ENCODE measurements at places on chromosomes 11 and 22. TPM values are rescaled to one million over a fixed set of nuclear protein-coding genes. Genes with fewer than 3 reads are reported as not detected.
A peak's percentile ranks its signal among the peaks of the same experiment; 100 is the strongest.

BAIAP2L2 gene
- 0.29 TPM for total RNA-seq

TP53AIP1 gene
- not detected for total RNA-seq

KRTAP5-1 gene
- not detected for total RNA-seq

OR5AL1 gene
- total RNA-seq, result not detected

KDM4E gene
- not detected for total RNA-seq

BTG4 gene
- not detected for total RNA-seq

KRTAP5-7 gene
- 0.46 TPM for total RNA-seq

OR2D2 gene
- total RNA-seq, result not detected

COMT gene
- total RNA-seq, result 175 TPM

OR6Q1 gene
- not detected for total RNA-seq

MFNG gene
- total RNA-seq, result 53.5 TPM

SULT4A1 gene
- total RNA-seq, result not detected

- H3K27ac ChIP-seq, result no peak overlapping the region
- peaks cover 8% of the 10 kb centered on the region for H3K4me1 ChIP-seq
- no peaks in the 10 kb centered on the region for H3K27me3 ChIP-seq
Observed at GRCh38 chr22:40256516-40256915, 78.8 kb downstream of the TNRC6B start.

DNA sequence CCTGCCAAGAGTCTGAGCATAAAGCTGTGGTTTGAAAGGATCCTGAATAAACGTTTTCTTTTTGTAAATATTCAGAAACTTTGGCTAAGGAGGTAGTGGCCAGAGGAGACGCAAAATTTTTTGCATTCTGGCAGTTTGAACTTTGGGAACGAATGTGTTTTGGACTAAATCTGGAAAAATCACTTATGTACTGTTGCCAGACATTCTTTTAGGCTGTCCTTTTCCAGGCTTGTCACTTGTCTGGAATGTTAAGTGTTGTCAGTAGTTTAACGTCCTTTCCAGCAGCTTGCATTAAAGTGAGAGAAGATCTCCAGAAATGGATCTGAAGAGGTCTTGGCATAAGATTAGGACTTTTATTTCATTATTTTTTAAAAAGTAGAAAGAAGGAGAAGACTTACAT is 18.5 kb downstream of the SPECC1L start:
- H3K27ac ChIP-seq, result peak overlapping the region; percentile 61
- H3K4me1 ChIP-seq, result peaks cover 49% of the 10 kb centered on the region
- H3K36me3 ChIP-seq, result no peaks in the 10 kb centered on the region

- no peak overlapping the region for H3K4me3 ChIP-seq
- no peak for DNase-seq
- peaks cover 7% of the 10 kb centered on the region for H3K4me1 ChIP-seq
- no peaks in the 10 kb centered on the region for H3K27me3 ChIP-seq
- H3K36me3 ChIP-seq, result no peaks in the 10 kb centered on the region
Observed at GRCh38 chr11:73667891-73668290, 21.5 kb downstream of the PLEKHB1 start.

GRCh38 chr11:62242021-62242420 is at the start of gene SCGB1D2:
TSS of gene SCGB1D2 (plus strand) at chr11:62242239. CDS start at chr11:62242308, 69 bp downstream.
- H3K4me3 ChIP-seq, result no peak within 1 kb of the TSS
- H3K27me3 ChIP-seq, result peaks cover 16% of the 10 kb centered on the region
- H3K27ac ChIP-seq, result no peak within 1 kb of the TSS
- no peaks in the 10 kb centered on the region for H3K4me1 ChIP-seq
- no peak for DNase-seq
- no peaks in the 10 kb centered on the region for H3K36me3 ChIP-seq

GRCh38 chr11:118605116-118605867 is 2.1 kb upstream of the PHLDB1 start:
- no peak overlapping the region for H3K4me3 ChIP-seq
- peaks cover 22% of the 10 kb centered on the region for H3K4me1 ChIP-seq
- H3K27me3 ChIP-seq, result no peaks in the 10 kb centered on the region
- no peak for DNase-seq

DNA sequence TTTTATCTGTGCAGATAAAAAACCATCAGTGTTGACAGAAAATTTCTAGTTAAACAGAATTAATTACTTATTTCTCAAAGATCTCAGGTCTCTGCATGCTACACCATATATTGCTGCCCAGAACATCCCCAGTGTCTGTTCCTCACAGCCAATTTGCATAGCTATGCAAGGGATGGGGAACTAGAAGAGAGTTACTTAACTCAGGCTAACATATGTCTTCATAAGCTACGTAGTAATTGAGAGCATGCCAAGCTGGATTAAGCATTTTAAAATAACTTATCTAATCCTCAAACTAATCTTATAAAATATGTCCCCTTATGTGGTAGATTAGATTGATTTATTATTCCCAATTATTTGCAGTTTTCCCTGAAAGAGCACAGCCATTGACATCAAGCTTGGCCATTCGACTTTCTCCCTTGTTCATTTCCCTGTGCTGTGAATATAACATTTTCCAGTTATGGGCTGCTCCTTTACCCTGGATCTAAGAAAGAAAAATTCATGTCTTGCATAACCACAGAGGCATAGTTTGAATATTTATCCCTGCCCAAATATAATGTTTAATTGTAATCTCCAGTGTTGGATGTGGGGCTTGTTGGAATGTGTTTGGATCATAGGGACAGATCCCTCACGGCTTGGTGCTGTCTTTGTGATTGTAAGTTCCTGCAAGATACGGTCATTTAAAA is 69.1 kb downstream of the C11orf87 start:
- no peaks in the 10 kb centered on the region for H3K27me3 ChIP-seq
- H3K4me3 ChIP-seq, result no peak overlapping the region
- no peaks in the 10 kb centered on the region for H3K36me3 ChIP-seq
- no peak overlapping the region for H3K27ac ChIP-seq

GRCh38 chr22:46340676-46341075 is 5.2 kb downstream of the TRMU start:
- H3K4me3 ChIP-seq, result no peak overlapping the region
- H3K36me3 ChIP-seq, result peaks cover 78% of the 10 kb centered on the region
- H3K4me1 ChIP-seq, result peaks cover 13% of the 10 kb centered on the region
- no peak overlapping the region for H3K27ac ChIP-seq

DNA sequence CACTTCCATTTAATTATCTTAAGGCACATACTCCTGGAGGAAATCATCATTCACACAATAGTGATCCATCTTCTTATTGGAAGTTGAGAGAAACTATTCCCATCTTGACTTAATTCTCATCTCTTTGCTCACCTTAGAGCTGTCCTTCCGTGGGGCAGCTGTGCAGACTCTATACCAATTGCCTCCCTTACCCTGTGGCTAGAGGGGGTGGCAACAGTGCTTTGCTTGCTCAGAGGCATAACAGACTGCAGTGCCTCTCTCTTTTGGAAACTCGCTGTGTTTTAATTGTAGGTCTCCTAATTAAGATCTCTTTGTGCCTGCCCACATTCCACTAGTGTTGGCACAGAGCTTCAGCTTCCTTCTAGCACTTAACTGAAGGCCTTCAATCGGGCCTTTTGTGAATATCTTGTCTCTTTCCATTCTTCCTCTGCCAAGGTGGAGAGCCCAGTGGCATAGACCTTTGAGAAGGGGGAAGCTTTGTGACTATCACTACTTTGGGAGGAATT is 5.5 kb downstream of the KMT2A start:
- no peaks in the 10 kb centered on the region for H3K27me3 ChIP-seq
- no peak overlapping the region for H3K27ac ChIP-seq
- peak overlapping the region; percentile 12 for H3K4me3 ChIP-seq
- peaks cover 59% of the 10 kb centered on the region for H3K4me1 ChIP-seq
- DNase-seq, result no peak

DNA sequence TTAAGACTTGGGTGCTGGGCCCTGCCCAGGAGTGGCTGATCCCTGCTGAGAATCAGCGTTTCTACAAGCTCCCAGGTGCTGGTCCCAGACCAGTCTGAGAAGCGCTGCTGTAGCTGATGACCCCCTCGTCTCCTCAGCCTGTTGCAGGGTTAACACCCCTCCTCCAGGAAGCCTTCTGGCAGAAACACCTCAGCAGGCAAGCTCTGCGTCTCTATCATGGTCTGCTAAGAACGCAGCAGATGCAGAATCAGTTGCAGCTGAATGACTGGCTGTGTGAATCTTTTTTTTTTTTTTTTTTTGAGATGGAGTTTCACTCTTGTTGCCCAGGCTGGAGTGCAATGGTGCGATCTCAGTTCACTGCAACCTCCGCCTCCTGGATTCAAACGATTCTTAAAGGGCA is 132.5 kb downstream of the CACNA1I start:
- no peak overlapping the region for H3K4me3 ChIP-seq
- no peak overlapping the region for H3K27ac ChIP-seq
- H3K36me3 ChIP-seq, result no peaks in the 10 kb centered on the region
- no peak for DNase-seq
- no peaks in the 10 kb centered on the region for H3K4me1 ChIP-seq

DNA sequence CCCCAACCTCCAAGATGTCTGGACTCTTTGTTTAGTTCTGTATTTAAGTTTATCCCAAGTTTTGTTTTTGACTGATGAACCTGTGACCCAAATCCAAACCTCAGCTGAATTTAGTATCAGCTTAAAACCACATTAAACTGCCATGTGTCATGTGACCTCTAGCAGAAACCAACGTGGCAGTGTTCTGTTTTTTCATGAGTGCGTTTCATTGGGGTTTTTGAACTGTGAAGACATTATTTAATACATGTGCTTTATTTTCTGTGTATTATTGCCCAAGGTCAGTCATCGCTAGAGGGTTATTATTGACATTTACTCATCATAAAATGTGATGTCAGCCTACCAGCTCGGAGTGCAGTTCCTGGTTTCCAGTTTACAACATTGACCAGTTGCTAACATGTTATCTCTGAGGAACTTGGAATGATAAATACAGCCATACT is 1.8 kb downstream of the TLCD5 start:
- H3K4me1 ChIP-seq, result peaks cover 17% of the 10 kb centered on the region
- peaks cover 5% of the 10 kb centered on the region for H3K36me3 ChIP-seq
- H3K27ac ChIP-seq, result no peak overlapping the region
- no peaks in the 10 kb centered on the region for H3K27me3 ChIP-seq

GRCh38 chr11:76524461-76524860 is 79.6 kb downstream of the EMSY start:
- H3K4me1 ChIP-seq, result peaks cover 8% of the 10 kb centered on the region
- H3K27ac ChIP-seq, result no peak overlapping the region
- no peak for DNase-seq
- H3K27me3 ChIP-seq, result no peaks in the 10 kb centered on the region
- H3K36me3 ChIP-seq, result peaks cover 62% of the 10 kb centered on the region
- H3K4me3 ChIP-seq, result no peak overlapping the region

DNA sequence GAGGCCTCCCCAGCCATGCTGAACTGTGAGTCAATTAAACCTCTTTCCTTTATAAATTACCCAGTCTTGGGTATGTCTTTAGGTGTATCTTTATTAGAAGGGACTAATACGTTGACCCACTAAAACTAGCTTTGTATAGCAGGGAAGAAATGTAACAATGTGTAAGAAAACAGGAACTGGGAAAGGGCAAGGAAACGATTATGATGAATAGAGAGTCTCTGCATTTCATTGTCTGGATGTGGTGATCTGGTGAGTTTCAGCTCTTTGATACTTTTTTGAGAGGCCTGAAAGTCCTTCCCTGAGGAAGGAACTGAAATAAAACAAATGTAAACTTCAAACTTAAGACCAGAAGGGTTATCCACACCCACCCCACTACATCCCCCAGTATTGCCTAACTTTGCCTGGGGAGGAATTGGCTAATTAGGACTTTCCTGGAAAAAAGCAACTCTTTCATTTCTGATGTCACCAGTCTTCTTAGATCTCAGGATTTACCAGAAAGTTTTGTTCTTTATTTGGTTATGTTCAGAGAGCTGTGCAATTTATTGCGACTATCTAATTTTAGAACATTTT is 119.0 kb downstream of the LDLRAD3 start:
- no peaks in the 10 kb centered on the region for H3K4me1 ChIP-seq
- no peaks in the 10 kb centered on the region for H3K27me3 ChIP-seq
- H3K36me3 ChIP-seq, result no peaks in the 10 kb centered on the region
- no peak overlapping the region for H3K27ac ChIP-seq

- H3K4me3 ChIP-seq, result no peak overlapping the region
- H3K36me3 ChIP-seq, result no peaks in the 10 kb centered on the region
- DNase-seq, result no peak
- no peaks in the 10 kb centered on the region for H3K4me1 ChIP-seq
- no peak overlapping the region for H3K27ac ChIP-seq
- no peaks in the 10 kb centered on the region for H3K27me3 ChIP-seq
Observed at GRCh38 chr11:93089474-93090102, 108.2 kb downstream of the SLC36A4 start.

DNA sequence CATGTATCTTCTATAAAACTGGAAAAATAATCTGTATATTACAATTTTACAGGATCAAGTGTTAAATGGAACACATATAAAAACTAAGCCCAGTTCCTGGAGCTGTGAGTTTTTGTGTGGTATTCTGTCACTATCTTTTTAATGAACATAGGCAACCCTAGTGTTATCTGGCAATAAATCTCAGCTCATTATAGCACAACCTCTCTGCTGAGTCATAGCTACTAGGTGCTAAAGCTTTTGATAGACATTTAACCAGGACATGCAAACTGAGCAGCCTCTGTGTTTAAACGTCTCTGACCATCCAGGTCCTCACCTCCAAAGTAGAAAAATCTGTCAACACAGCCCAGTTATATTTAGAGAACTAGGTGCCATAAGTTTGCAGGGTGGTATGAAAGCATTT is 91.0 kb upstream of the CARD18 start:
- no peak overlapping the region for H3K27ac ChIP-seq
- H3K27me3 ChIP-seq, result no peaks in the 10 kb centered on the region
- DNase-seq, result no peak
- H3K4me1 ChIP-seq, result peaks cover 4% of the 10 kb centered on the region
- H3K4me3 ChIP-seq, result no peak overlapping the region
- H3K36me3 ChIP-seq, result no peaks in the 10 kb centered on the region

GRCh38 chr11:24312464-24313238 is 184.2 kb upstream of the LUZP2 start:
- H3K27me3 ChIP-seq, result no peaks in the 10 kb centered on the region
- H3K4me1 ChIP-seq, result no peaks in the 10 kb centered on the region
- no peaks in the 10 kb centered on the region for H3K36me3 ChIP-seq
- no peak overlapping the region for H3K27ac ChIP-seq
- H3K4me3 ChIP-seq, result no peak overlapping the region

- no peaks in the 10 kb centered on the region for H3K36me3 ChIP-seq
- no peak overlapping the region for H3K4me3 ChIP-seq
- DNase-seq, result no peak
- peaks cover 59% of the 10 kb centered on the region for H3K4me1 ChIP-seq
Observed at GRCh38 chr11:48055292-48056132, 75.2 kb downstream of the PTPRJ start.

DNA sequence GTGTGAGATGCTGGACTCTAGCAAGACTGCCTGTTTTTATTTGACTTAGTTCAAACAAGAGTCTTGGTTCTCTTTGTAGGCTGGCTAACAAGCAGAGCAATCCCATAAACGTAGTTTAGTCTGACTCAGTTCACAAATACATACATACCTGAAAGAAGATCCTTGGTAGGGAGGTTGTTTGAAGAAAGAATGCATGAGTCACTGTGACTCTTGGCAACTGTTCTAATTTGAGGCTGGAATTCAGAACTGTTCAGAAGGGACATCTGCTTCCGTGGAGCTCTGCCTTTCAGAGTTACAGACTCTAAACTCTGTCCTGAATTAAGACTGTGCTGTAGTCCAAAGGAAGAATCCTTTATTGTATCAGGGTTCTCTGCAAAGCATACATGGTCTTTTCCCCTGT is 32.2 kb downstream of the C2CD3 start:
- no peak for DNase-seq
- no peaks in the 10 kb centered on the region for H3K4me1 ChIP-seq
- H3K27ac ChIP-seq, result peak overlapping the region; percentile 3
- H3K4me3 ChIP-seq, result no peak overlapping the region

GRCh38 chr22:49234459-49234858 is 593.2 kb downstream of the BRD1 start:
- H3K4me1 ChIP-seq, result no peaks in the 10 kb centered on the region
- no peaks in the 10 kb centered on the region for H3K27me3 ChIP-seq
- H3K27ac ChIP-seq, result no peak overlapping the region
- no peaks in the 10 kb centered on the region for H3K36me3 ChIP-seq
- H3K4me3 ChIP-seq, result no peak overlapping the region

GRCh38 chr11:27413218-27413617 is 50.2 kb upstream of the CCDC34 start:
- no peaks in the 10 kb centered on the region for H3K4me1 ChIP-seq
- DNase-seq, result no peak
- no peaks in the 10 kb centered on the region for H3K36me3 ChIP-seq
- H3K27ac ChIP-seq, result no peak overlapping the region
- no peak overlapping the region for H3K4me3 ChIP-seq

All from upper lobe of right lung (tissue), 1 donor.